NCI-H1105 (cell line): ENCODE measurements at places on chromosomes 12 and 14.

- no peak for DNase-seq
Measured at GRCh38 chr14:32367516-32367915, 38.4 kb downstream of the AKAP6 start.

- no peak for DNase-seq
Measured at GRCh38 chr12:11621797-11622423, 27.6 kb upstream of the ETV6 start.

DNA sequence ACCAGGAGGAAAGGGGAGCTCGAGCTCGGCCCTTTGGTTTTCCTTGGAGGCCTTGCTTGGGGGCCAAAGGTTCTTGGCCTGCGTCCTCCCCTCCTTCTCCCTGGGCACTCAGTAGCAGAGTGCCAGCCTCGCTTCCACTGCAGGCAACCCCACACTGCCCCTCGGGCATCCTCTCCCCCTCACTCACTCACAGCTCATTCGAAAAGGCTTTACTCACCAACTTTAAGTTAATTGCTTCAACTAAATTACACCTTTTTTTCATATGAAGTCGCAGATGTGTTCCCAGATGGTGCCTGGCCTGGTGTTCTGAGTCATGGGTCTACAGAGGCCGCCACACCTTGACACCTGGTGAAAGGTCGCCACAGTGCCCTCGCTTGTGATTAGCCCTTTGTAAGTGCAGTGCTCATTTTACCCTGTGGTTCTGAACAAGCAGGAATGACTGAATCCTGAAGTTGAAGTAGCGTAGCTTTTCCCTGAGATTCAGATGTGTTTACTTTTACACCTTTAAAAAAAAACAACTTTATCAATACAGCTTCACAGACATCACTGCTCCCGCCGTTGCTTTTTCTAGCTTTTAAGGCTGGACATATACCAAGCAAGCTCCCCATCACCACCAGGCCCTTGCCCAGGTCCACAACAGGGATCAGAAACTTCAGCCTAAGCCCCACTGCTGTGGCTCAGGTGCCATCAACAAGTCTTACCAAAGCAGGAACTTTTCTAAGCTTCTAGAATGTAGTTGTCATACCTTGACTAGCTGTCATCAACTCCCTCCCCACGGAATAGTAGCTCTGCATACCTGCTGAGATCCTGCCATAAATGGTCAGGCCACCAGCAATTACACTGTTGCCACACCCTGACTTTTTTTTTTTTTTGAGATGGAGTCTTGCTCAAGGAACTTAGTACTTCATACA, 20.3 kb upstream of the ADIPOR2 start:
- DNase-seq, result no peak

GRCh38 chr14:76292561-76292960, 83.4 kb upstream of the ESRRB start:
- no peak for DNase-seq

DNA sequence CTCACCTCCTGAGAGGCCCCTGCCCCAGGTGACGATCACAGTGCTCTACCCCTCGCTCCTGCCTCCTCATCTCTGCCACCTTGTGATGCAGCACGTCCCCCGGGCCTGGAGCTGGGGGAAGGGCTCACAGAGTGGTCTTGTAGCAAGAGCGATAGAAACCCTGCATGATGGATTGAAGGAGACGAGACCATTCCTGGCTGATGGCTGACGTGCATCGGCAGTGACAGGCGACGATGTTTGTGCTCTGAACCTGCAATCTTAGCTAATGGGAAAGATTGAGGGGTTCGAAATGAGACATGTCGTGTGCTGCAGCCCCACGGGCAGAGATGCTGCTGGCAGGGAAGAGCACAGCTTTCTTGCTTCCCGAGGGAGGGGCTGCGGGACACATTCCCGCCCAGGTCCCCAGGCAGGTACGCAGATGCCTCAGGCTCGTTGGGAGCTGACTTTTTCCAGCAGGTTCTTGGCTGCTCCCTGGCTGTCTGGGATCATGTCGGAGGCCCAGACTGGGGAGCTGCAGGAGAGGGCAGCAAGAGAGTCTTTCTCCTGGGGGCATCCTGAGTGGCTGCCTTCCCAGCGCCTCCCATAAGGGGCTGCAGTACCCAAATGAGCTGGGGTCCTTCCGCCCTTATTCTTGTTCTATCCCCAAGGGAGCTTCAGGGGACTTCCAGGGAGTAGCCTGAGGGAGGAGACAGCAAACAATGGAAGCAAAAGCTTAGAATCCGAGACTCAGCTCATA, 38.7 kb upstream of the GPATCH2L start:
- no peak for DNase-seq

- DNase-seq, result no peak
Measured at GRCh38 chr12:119870457-119870856, 6.7 kb downstream of the CIT start.

DNA sequence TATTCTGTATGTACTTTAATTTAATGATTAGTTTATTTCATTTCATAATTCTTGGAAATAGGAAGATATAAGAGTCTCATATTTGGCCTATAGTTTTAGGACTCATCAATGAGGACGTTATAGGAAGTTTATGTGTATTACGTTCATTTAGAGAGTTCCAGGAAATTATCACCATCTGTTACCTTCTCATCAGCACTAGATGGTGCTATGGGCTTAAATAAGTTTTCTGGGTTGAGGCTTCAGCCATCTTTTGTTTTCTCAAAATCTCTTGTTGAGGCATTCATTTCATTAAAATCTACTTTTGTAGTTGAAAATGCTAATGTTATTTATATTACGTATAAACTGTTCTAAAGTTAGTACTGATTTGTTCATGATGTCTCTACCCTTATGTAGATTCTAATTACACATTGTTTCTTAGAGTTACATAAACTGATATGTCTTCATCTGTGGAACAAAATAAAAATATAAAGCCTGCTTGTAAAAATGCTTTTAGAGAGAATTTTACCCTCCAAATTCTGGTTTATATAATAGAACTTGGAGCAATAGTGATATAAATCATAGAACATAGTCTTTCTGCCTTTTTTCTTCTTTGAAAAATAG, 89.2 kb downstream of the CFAP54 start:
- peak; percentile 65 for DNase-seq

DNA sequence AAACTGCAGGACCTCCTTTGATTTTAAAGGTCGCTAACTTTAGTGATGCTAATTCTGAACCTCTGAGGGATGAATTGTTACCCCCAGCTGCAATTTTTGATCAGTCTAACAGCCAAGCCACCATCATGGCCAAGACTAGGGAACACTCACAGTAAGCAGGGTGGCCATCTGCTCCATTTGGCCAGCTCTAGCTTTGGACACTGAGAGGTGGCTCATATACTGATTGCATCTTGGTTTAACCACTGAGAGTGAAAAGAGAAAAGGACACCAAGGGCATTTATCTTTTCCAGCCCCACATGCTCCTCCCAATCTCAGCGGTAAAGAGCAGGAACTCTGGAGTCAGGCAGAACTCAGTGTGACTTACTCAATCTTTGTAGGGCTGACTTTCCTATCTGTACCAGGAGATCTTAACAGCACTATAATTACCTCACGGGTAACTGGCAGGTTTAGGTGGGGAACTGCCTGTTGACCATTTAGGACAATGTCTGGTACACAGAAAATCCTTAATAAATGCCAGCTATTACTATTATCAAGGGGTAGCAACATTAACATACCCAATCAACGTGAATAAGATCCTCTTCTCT, 6.2 kb downstream of the LPCAT3 start:
- DNase-seq, result no peak

DNA sequence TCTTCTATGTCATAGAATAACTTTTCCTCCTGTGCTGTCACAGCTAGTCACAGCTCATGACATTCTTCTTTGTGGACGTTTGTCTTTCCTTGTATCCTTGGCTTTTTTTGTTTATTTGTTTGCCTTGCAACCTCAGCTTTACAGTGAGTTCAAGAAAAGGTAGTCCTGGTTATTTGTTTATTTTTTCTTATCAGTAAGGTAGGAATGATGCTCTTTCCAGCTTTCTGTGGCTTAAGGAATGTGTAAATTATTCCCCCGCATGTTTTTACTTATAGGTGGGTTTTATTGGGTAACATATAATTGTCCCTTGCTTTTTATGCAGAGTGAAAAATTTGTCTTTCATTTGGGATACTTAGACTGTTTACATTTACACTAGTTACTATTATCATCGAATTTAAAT, 1673.6 kb upstream of the FLRT2 start:
- DNase-seq, result no peak

DNA sequence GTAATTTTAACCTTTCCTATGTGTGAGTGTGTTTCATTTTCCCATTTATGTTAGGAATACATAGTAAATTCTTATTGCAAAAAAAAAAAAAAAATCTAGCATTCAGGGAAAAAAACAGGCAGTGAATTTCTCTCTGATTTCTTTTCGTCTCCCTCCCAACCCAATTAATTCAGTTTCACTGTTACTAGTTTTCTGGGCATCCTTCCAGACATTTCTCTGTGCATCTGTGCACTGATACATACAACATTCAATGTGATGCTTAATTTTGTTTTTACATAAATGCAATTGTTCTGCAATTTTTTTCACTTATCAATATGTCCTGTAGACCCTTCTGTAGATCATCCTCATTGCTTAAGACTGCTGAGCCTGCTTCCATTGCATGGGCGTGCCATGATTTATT, 694.3 kb upstream of the TBX3 start:
- DNase-seq, result peak; percentile 35

DNA sequence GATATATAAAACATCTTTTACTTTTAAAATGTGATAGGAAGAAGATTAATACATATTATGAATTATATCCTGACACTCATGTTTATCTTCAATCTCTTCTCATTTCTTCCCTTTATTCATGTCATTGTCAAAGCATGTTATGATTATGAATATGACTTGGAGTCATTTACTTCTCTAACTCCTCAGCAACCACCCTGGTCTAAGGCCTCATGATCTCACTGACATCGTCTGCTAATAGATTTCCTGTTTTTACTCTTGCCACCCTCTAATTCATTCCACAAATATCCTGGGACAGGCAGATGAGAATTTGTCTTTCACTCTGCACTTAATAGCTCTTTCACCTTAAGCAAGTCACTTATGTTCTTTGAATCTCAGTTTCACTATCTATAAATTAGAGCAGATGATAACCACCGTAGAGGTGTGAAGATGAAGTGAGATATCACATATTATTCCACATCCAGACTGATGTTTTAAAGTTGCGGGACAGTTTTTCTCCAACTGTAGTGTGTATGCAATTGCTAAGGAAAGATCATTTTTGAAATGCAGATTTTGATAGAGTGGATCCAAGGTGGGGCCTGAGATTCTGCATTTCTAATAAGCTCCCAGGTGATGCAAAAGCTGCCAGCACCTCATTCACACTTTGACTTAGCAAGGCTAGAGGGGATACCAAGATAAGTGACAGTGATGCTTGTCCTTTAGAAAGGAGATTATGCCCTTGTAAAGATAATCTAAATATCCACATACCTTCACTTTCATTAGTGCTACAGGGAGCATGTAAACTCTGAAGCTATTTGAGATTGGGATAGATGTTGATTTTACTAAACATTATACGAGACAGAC, 3.3 kb upstream of the IAPP start:
- no peak for DNase-seq

GRCh38 chr14:103723748-103724081, 8.1 kb downstream of the ZFYVE21 start:
- DNase-seq, result no peak

DNA sequence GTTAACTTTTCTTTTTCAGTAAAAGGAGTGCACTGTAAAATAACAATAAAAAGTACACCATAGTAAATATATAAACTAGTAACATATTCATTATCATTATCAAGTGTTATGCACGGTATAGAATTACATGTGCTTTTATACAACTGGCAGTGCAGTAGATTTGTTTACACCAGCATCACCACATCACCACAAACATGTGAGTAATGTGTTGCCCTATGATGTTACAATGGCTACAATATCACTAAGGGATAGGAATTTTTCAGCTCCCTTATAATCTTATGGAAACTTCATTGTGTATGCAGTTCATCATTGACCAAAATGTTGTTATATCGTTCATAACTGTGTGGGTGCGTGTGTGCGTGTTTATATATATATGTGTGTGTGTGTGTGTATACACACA, 23.5 kb upstream of the NEDD1 start:
- DNase-seq, result no peak

GRCh38 chr12:103181366-103182152, 224.1 kb downstream of the ASCL1 start:
- no peak for DNase-seq

DNA sequence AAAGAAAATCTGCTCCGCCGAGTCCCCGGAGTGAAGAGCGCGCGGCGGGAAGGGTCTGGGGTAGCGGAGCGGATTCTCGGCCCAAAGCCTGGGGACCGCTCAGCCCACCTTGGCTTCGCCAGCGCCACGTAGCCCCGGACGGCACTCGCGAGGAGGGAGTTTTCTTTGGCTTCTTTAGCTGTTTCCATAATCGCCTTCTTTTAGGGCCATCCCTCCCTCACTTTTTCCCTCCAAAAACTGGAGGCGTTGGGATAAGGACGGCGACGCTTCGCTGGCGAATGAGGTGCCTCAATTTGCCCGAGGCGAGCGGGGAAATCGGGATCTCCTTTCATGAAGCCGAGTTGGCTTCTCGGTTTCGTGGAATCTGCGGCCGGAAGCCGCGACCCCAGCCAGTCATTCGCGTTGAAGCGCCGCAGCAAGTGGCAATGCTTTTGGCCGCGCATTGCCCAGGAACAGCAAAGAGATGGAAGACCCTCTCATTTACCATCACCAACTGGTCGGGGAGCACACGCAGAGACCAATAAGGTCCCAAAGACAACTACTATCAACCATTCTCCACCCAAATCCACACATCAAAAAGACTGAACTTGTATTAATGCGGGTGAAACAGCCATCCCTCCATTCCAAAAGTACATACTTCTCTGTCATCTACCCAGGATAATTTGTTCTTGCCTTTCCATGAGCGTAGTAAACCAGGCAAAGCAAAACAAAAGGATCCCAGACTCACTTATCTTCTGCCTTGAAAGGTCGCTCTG, 8.4 kb upstream of the SIX1 start:
- no peak for DNase-seq

- no peak for DNase-seq
Measured at GRCh38 chr14:53265025-53265424, 111.9 kb upstream of the DDHD1 start.

DNA sequence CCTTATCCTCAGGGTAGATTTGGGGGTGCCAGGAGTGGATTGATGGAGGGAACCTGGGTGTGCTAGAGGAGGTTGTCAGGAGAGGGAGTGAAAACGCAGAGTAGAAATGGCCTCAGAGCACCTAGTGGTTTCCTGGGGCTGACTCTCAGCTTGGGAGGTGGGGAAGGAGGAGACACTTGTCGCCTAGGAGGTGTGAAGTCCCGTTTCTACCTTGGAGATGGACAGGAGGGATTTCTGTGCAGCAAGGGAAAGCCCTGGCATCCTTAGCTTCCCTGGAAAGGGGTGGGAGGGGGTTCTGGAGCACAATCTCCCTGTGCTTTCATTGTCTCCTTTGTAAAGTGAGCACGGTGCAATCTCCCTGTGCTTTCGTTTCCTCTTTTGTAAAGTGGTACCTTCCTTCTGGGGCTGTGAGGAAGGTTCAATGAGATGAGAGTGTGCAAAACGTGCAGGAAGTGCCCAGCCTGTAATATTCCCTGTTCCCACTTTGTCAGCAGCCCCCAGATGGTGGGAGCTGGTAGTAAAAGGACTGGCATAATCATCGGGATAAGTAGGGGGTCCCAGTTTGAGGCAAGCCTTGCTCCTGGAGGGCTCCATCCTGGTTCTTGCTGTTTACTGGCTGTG, 1.6 kb downstream of the OAS3 start:
- no peak for DNase-seq

- no peak for DNase-seq
Measured at GRCh38 chr12:105852496-105852895, 286.3 kb downstream of the NUAK1 start.
